ENCODE measurements at places on chromosomes 13 and 19.

DNA sequence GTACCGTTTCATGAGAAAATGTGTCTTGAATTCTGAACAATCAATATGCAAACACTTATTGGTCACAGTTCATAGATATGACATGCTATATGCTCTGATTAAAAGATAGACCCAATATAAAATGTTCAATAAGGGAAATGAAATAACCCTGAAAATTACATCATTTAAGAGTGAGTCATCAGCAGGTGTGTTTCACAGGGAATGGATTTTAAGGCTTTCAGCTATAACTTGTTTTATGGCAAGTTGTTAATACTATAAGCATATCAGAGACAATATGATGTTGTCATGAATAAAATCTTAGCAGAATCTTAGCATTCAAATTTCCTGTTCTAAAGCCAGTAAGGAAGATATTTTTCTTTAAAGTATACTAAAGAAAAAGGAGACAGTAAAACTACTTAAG is 483.4 kb upstream of the PCDH9 start:
- no peak for DNase-seq

GRCh38 chr19:39997638-39998216 is 867 bp downstream of the ZNF546 start:
- DNase-seq = no peak

DNA sequence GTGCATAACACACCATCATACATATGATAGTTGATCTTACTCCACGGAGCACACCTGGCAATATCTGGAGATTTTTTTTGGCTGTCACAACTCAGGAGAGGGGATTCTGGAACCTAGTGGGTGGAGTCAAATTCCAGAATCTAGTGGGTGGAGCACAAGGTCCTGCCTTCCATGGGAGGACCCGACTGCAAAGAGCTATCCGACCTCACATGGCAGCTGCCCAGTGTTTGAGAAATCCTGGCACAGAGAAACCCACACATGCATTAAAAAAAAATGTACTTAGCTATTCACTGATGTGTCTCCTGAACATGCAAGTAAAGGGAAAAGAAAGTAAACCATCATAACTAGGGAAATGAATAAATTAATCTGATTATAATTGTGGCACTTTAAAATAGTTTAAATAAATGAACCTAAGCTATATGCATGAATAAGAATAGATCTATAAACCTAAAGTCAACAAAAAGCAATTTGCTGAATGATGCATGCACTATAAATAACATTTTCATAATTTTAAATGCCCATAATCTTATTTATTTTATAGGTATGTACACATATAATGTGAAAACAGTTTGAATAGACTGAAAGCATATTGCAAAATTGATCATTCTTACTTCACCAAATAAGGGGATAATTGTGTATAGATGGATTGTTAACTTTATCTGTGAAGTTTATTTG is 300.3 kb downstream of the MYO16 start:
- DNase-seq = no peak

GRCh38 chr13:27806744-27807387 is 14.6 kb downstream of the GSX1 start:
- no peak for DNase-seq

DNA sequence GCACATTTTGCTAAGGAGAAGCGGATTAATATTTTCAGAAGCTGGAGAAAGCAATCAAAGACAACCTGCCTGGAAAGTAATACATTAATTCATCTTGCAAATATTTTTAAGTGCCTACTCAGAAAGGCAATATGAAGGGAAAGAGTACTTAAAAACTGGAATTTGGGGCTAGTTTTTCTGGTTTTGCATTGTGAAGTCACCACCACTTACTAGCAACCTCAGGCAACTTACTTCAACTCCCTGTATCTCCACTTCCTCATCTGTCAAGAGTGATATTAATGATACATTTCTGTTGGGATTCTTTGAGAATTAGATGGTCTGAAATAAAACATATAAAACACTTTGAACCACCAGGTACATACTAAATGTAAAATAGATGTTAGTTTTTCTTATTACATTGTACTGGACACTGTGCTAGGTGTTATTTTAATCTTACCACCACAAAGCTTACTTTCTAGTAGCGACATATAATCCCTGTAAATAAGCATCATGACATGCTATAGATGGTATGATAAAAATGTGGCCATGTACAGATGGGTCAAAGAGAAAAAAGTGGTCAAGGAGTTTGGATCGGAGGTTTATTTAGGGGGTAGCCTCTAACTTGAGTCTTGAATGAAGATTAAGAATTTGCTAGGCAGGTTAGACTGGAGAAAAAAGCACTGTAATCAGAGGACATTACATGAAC is 101.2 kb downstream of the SPRY2 start:
- no peak for DNase-seq

GRCh38 chr13:27839809-27840467 is 47.7 kb downstream of the GSX1 start:
- DNase-seq = no peak

All from frontal cortex (tissue), 4 donors.